ENCODE measurements at places on chromosomes 1 and 21. TPM values are rescaled to one million over a fixed set of nuclear protein-coding genes. Genes with fewer than 3 reads are reported as not detected.
A peak's percentile ranks its signal among the peaks of the same experiment; 100 is the strongest.

Gene SEC16B
- total RNA-seq: 3.2 TPM

GRCh38 chr1:51293898-51294515, 36.4 kb downstream of the TTC39A start:
- H3K4me1 ChIP-seq: peaks cover 13% of the 10 kb centered on the region
- no peak overlapping the region for H3K27ac ChIP-seq
- H3K27me3 ChIP-seq: no peaks in the 10 kb centered on the region
- no peak overlapping the region for H3K4me3 ChIP-seq

- H3K4me1 ChIP-seq: peaks cover 28% of the 10 kb centered on the region
- H3K27ac ChIP-seq: peak overlapping the region; percentile 26
- H3K36me3 ChIP-seq: no peaks in the 10 kb centered on the region
- H3K4me3 ChIP-seq: no peak overlapping the region
- H3K27me3 ChIP-seq: no peaks in the 10 kb centered on the region
Measured at GRCh38 chr21:18522181-18522972, 118.8 kb upstream of the TMPRSS15 start.

GRCh38 chr1:228684607-228685006, 50.7 kb upstream of the RHOU start:
- no peak overlapping the region for H3K4me3 ChIP-seq
- H3K36me3 ChIP-seq: no peaks in the 10 kb centered on the region
- peaks cover 16% of the 10 kb centered on the region for H3K4me1 ChIP-seq
- peak overlapping the region; percentile 86 for H3K27ac ChIP-seq

Gene TAF5L
- 19.5 TPM for total RNA-seq

DNA sequence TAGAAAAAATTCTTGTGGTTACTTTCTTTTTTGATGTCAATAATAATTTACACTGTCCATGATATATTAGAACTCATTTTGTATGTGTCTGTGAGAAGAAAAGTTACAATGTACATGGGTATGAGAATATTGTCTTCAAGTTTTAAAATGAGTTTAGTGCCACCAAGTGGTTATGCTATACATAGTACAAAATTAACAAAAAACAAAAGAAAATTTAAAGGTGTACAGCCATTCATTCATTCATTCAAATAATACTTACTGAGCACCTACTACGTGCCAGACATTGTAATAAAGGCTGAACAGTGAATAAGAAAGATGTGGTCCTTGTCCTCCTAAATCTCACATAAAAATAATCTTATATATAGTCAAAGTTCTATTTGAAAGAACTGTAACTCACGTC, 27.7 kb downstream of the UCHL5 start:
- H3K27me3 ChIP-seq: no peaks in the 10 kb centered on the region
- no peak for DNase-seq
- no peaks in the 10 kb centered on the region for H3K4me1 ChIP-seq
- peaks cover 30% of the 10 kb centered on the region for H3K36me3 ChIP-seq

Gene USH2A
- total RNA-seq: 0.04 TPM

DNA sequence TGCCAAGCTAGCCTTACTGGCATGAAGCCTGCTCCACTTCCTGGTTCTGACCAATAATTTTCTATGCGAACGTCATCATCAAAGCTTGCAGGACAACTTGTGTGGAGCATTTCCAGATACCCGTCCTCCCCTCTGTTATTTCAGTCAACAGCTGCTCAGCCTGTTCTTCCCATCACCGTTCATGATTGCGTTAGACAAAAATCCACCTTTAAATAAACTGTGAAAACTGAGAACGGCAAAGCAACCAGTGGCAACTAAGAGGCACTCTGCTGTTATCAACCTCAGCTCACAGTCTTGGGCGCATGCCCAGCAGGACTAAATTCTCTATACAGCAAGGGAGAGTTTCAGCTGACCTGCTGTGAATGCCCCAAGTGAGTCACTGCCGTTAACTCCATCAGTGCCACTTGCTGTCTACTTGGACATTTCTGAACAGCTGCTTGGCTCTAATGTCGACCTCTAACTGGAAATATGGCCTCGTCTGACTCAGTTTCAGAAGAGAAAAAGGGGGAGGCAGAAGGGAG, 207.4 kb upstream of the RUNX1 start:
- H3K27me3 ChIP-seq: no peaks in the 10 kb centered on the region
- H3K4me3 ChIP-seq: peak overlapping the region; percentile 53
- H3K36me3 ChIP-seq: peaks cover 2% of the 10 kb centered on the region
- peak overlapping the region; percentile 96 for H3K27ac ChIP-seq
- peaks cover 42% of the 10 kb centered on the region for H3K4me1 ChIP-seq

Gene HSD3B2
- total RNA-seq: 0.32 TPM

Gene ZBTB8A
- total RNA-seq: 14.8 TPM

Gene TRIM17
- 28.8 TPM for total RNA-seq

DNA sequence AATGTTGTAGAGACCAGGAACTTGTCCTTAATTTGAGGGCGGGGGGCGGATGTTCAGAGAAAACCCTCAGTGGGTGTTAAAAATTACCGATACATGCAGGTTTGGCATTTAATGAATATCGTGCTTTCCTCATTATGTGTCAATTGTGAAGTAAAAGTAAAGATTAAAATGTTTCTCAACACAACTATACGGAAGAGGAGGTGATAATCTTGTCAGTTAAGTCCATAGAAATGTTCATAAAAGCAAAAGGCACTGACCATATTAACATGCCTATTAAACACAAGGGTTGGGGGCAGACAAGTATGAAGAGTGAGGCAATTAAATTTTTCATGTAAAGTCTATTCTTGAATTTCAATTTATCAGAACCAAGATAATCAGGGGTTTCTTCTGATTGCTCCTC, 1.3 kb downstream of the BRINP3 start:
- H3K27ac ChIP-seq: no peak overlapping the region
- H3K36me3 ChIP-seq: no peaks in the 10 kb centered on the region
- peaks cover 91% of the 10 kb centered on the region for H3K27me3 ChIP-seq
- peak overlapping the region; percentile 67 for H3K4me3 ChIP-seq
- H3K4me1 ChIP-seq: peaks cover 40% of the 10 kb centered on the region

- H3K27me3 ChIP-seq: peaks cover under 1% of the 10 kb centered on the region
- no peak overlapping the region for H3K4me3 ChIP-seq
- no peak for DNase-seq
- peaks cover 9% of the 10 kb centered on the region for H3K36me3 ChIP-seq
Measured at GRCh38 chr1:231950331-231951128, 323.9 kb downstream of the DISC1 start.

GRCh38 chr1:48677306-48678287, 99.1 kb downstream of the BEND5 start:
- peak; percentile 53 for DNase-seq
- no peak overlapping the region for H3K4me3 ChIP-seq
- no peak overlapping the region for H3K27ac ChIP-seq
- H3K27me3 ChIP-seq: peaks cover 39% of the 10 kb centered on the region
- H3K36me3 ChIP-seq: no peaks in the 10 kb centered on the region
- H3K4me1 ChIP-seq: no peaks in the 10 kb centered on the region

GRCh38 chr1:182624577-182624976, 20.4 kb upstream of the RGS16 start:
- DNase-seq: no peak
- H3K36me3 ChIP-seq: no peaks in the 10 kb centered on the region
- H3K4me3 ChIP-seq: no peak overlapping the region
- no peak overlapping the region for H3K27ac ChIP-seq

DNA sequence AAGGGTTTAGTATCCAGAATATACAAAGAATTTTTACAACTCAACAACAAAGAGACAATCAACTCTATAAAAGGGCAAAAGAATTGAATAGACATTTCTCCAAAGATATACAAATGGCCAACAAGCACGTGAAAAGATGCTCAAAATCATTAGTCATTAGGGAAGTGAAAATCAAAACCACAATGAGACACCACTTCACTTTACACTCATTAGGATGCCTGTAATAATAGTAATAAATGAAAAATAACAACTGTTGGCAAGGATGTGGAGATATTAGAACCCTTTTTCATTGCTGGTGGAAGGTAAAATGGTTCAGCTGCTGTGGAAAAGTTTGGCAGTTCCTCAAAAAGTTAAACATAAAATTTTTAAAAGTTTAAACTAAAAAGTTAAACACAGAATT, 7.0 kb upstream of the ABCD3 start:
- no peak overlapping the region for H3K4me3 ChIP-seq
- no peaks in the 10 kb centered on the region for H3K4me1 ChIP-seq
- no peaks in the 10 kb centered on the region for H3K36me3 ChIP-seq
- H3K27ac ChIP-seq: no peak overlapping the region

GRCh38 chr1:9589144-9589718, 520 bp downstream of the TMEM201 start:
- H3K4me1 ChIP-seq: peaks cover 30% of the 10 kb centered on the region
- no peak for DNase-seq
- H3K4me3 ChIP-seq: peak overlapping the region; percentile 76

Gene ST6GALNAC5
- 18.6 TPM for total RNA-seq

GRCh38 chr1:30879126-30879786, 29.3 kb downstream of the SDC3 start:
- no peak for DNase-seq
- peak overlapping the region; percentile 80 for H3K27ac ChIP-seq
- no peaks in the 10 kb centered on the region for H3K27me3 ChIP-seq
- H3K4me3 ChIP-seq: no peak overlapping the region
- peaks cover 32% of the 10 kb centered on the region for H3K4me1 ChIP-seq

DNA sequence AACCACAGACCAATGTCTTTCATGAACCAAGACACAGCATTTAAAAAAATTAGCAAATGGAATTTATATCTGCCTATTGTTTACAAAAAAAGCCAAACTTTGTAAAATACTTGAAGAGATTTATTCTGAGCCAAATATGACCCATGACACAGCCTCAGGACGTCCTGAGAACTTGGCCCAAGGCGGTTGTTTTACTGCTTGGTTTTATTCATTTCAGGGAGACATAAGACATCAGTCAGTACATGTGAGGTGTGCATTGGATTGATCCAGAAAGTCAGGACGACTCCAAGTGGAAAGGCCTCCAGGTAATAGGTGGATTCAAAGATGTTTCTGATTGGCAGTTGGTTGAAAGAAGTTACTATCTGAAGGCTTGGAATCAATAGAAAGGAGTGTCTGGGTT, 1.4 kb upstream of the POFUT2 start:
- peaks cover 11% of the 10 kb centered on the region for H3K36me3 ChIP-seq
- peak overlapping the region; percentile 59 for H3K4me3 ChIP-seq
- DNase-seq: no peak
- H3K4me1 ChIP-seq: peaks cover 41% of the 10 kb centered on the region

Gene ACTL8
- total RNA-seq: not detected

Gene CNR2
- total RNA-seq: not detected

DNA sequence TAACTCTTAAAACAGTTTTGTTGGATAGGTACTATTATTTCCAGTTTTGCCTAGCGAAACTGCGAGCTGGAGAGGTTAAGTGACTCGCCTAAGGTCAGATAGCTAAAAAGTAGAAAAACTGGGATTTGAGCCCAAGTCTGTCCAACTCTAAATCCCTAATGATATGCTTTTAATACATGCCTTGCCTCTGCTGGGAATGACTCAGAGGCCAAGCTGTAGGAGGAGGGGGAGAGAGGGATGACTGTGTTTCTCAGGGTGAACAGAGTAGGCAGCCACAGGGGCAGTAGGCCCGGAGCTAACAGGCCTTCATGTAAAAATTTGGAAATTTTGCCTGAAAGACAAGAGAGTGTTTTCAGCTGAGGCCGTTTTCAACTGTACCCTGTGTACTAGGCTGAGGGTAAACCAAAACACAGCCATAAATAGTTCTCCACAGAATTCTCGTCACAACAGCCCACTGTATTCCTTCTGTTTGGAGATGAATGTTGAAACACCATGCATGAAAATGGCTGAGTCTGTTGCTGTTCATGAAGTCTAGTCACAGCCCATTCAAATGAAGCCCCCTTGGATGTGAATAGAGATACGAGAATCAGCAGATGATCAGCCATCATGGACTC, 107.5 kb upstream of the HOOK1 start:
- H3K36me3 ChIP-seq: peaks cover 18% of the 10 kb centered on the region
- H3K4me3 ChIP-seq: no peak overlapping the region
- no peak for DNase-seq

GRCh38 chr1:186872291-186872690, 43.5 kb downstream of the PLA2G4A start:
- peaks cover 10% of the 10 kb centered on the region for H3K36me3 ChIP-seq
- H3K4me1 ChIP-seq: peaks cover 35% of the 10 kb centered on the region
- H3K27me3 ChIP-seq: no peaks in the 10 kb centered on the region
- no peak for DNase-seq

Gene KRTAP7-1
- not detected for total RNA-seq

GRCh38 chr1:7420098-7420445, 351.0 kb upstream of the VAMP3 start:
- no peak overlapping the region for H3K27ac ChIP-seq
- H3K36me3 ChIP-seq: no peaks in the 10 kb centered on the region
- no peaks in the 10 kb centered on the region for H3K27me3 ChIP-seq
- peaks cover 3% of the 10 kb centered on the region for H3K4me1 ChIP-seq
- H3K4me3 ChIP-seq: no peak overlapping the region

GRCh38 chr1:186605762-186606350, 74.4 kb downstream of the PTGS2 start:
- H3K4me3 ChIP-seq: no peak overlapping the region
- DNase-seq: peak; percentile 41
- H3K27me3 ChIP-seq: no peaks in the 10 kb centered on the region
- H3K4me1 ChIP-seq: peaks cover 5% of the 10 kb centered on the region
- H3K27ac ChIP-seq: no peak overlapping the region
- peaks cover 5% of the 10 kb centered on the region for H3K36me3 ChIP-seq
